Gastrocnemius medialis (tissue), 4 donors: ENCODE measurements at places on chromosomes 16 and 17. TPM values are rescaled to one million over a fixed set of nuclear protein-coding genes. Genes with fewer than 3 reads are reported as not detected.

The CA5A gene
- not detected for total RNA-seq

The AOC3 gene
- total RNA-seq: 7.2 TPM

The RAMP2 gene
- total RNA-seq: 17.5 TPM

- H3K36me3 ChIP-seq: no peaks in the 10 kb centered on the region
- H3K27me3 ChIP-seq: no peaks in the 10 kb centered on the region
- H3K4me3 ChIP-seq: no peak overlapping the region
- peaks cover 23% of the 10 kb centered on the region for H3K4me1 ChIP-seq
- DNase-seq: no peak
Observed at GRCh38 chr17:76189247-76189646, 48.2 kb upstream of the FOXJ1 start.

DNA sequence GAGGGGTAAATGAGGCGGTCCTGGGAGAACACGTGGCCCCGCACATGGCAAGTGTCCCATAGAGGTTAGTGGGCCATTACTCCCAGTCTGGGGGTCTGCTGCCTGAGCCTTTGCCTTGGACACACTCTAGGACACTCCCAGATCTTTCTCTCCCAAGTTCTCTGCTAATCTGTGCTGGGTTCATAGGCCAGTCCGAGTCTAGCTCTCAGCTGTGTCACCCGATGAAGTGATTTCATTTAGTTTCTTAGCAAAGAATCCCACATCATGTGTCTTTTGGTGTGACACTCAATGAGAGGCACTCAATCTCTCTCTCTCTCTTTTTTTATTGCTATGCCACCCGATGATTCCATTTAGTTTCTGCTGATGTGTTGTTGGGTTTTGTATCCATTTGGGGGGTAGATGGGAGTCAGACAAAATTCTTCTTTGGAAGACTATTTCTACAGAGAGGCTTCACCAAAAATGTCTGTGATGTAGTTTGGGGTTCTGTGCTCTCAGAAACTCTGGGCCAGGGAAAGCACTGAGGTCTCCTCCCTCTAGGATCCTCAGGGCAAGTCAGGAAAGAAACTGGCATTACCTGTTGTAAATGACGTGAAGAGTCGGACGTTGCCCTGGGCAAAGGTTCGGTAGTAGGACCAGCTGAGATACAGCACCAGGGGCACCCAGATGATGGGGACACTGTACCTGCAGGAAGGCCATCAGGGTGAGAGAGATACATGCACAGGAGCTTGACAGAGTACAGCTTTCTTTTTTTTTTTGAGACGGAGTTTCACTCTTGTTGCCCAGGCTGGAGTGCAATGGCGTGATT, 25.2 kb upstream of the MLKL start:
- DNase-seq: no peak
- H3K4me1 ChIP-seq: no peaks in the 10 kb centered on the region
- no peaks in the 10 kb centered on the region for H3K36me3 ChIP-seq
- H3K4me3 ChIP-seq: no peak overlapping the region

DNA sequence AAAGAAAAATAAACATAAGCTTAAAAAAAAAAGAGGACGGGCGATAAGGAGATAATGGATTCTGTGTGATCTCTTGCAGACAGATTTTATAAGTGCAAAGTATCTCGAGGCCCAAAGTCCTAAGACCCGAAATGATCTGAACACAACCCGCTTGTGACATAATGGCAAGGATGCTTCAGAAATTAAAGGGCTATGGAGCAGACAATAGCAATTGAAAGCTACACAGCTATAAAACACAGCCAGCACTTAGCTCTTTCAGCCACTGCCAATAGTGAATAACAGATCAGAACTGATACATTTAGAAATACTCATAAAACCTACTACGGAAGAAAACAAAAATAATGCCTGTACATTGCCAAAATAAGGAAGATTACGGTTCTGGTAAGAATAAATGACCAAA, 117.5 kb downstream of the ZFHX3 start:
- H3K27ac ChIP-seq: peak overlapping the region; percentile 67
- no peaks in the 10 kb centered on the region for H3K36me3 ChIP-seq
- peaks cover 47% of the 10 kb centered on the region for H3K4me1 ChIP-seq
- H3K4me3 ChIP-seq: no peak overlapping the region

The PIRT gene
- not detected for total RNA-seq

DNA sequence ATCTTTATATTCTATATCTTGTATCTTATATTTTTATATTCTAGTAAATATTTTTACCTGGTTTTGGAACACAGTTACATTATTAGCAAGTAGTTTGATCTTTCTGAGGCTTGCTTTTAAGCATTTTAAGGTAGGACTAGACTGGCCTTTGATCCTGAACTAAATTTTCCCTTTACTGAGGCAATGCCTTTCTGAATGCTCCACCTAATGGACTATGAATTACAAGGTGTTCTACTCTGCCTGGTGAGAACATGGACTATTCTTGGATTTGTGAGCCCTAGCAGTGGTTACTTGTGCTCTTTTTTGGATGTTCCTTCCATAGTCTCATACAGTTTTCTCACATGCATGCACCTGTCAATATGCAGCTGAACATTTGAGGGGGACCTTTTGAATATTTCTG, 32.5 kb upstream of the SMIM36 start:
- H3K4me1 ChIP-seq: no peaks in the 10 kb centered on the region
- no peak overlapping the region for H3K27ac ChIP-seq
- no peaks in the 10 kb centered on the region for H3K27me3 ChIP-seq
- no peak for DNase-seq
- no peaks in the 10 kb centered on the region for H3K36me3 ChIP-seq

The IL21R gene
- total RNA-seq: not detected

GRCh38 chr17:78883089-78883532, 19.9 kb downstream of the CEP295NL start:
- DNase-seq: peak; percentile 50
- H3K4me1 ChIP-seq: peaks cover 31% of the 10 kb centered on the region
- H3K27me3 ChIP-seq: no peaks in the 10 kb centered on the region
- peak overlapping the region; percentile 37 for H3K4me3 ChIP-seq

GRCh38 chr16:74732707-74733350, 32.2 kb upstream of the MLKL start:
- no peak overlapping the region for H3K27ac ChIP-seq
- no peaks in the 10 kb centered on the region for H3K4me1 ChIP-seq
- no peaks in the 10 kb centered on the region for H3K36me3 ChIP-seq
- no peak for DNase-seq
- peaks cover under 1% of the 10 kb centered on the region for H3K27me3 ChIP-seq

- no peaks in the 10 kb centered on the region for H3K36me3 ChIP-seq
- peak overlapping the region; percentile 47 for H3K27ac ChIP-seq
- no peak overlapping the region for H3K4me3 ChIP-seq
- H3K27me3 ChIP-seq: peaks cover 44% of the 10 kb centered on the region
Observed at GRCh38 chr17:82384730-82385481, 13.3 kb downstream of the UTS2R start.

DNA sequence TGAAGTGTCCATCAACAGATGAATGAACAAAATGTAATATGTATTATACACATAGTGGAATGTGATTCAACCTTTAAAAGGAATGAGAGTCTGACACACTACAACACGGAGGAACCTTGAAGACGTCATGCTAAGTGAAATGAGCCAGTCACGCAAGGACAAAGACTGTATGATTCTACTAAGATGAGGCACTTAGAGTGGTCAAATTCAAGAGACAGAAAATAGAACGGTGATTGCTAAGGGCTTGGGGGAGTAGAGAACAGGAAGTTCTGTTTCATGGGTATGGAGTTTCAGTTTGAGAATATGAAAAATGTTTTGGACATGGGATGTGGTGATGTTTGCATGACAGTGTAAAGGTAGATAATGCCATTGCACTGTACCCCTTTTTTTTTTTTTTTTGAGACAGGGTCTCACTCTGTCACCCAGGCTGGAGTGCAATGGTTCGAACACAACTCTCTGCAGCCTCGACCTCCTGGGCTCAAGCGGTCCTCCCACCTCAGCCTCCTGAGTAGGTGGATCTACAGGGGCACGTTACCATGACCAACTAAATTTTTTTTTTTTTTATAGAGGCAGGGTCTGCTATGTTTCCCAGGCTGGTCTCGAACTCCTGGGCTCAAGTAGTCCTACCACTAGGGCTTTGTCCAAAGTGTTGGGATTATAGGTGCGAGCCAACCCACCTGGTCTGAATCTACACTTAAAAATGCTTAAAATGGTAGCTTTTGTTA, 2.9 kb upstream of the CCDC102A start:
- no peak overlapping the region for H3K4me3 ChIP-seq
- H3K27me3 ChIP-seq: no peaks in the 10 kb centered on the region
- H3K27ac ChIP-seq: no peak overlapping the region

- H3K36me3 ChIP-seq: no peaks in the 10 kb centered on the region
- peak; percentile 3 for DNase-seq
- no peak overlapping the region for H3K4me3 ChIP-seq
- H3K27me3 ChIP-seq: peaks cover 6% of the 10 kb centered on the region
- H3K4me1 ChIP-seq: no peaks in the 10 kb centered on the region
Observed at GRCh38 chr16:71499775-71500364, 10.7 kb upstream of the ZNF19 start.

The OR3A2 gene
- total RNA-seq: not detected
